ENCODE measurements at places on chromosomes 3 and 15.
A peak's percentile ranks its signal among the peaks of the same experiment; 100 is the strongest.

- no peaks in the 10 kb centered on the region for H3K27me3 ChIP-seq
- H3K4me1 ChIP-seq, result peaks cover 82% of the 10 kb centered on the region
- peaks cover 7% of the 10 kb centered on the region for H3K36me3 ChIP-seq
- peak overlapping the region; percentile 69 for H3K27ac ChIP-seq
Measured at GRCh38 chr3:46935168-46935858, 41.2 kb downstream of the CCDC12 start.

GRCh38 chr15:90028376-90028944 lies 27.3 kb downstream of the ZNF710 start:
- H3K27ac ChIP-seq, result peak overlapping the region; percentile 31
- no peak for DNase-seq
- H3K4me3 ChIP-seq, result no peak overlapping the region
- peaks cover 18% of the 10 kb centered on the region for H3K4me1 ChIP-seq
- no peaks in the 10 kb centered on the region for H3K36me3 ChIP-seq

- DNase-seq, result no peak
- no peak overlapping the region for H3K4me3 ChIP-seq
- H3K4me1 ChIP-seq, result no peaks in the 10 kb centered on the region
- no peaks in the 10 kb centered on the region for H3K36me3 ChIP-seq
- H3K27me3 ChIP-seq, result no peaks in the 10 kb centered on the region
- H3K27ac ChIP-seq, result no peak overlapping the region
Measured at GRCh38 chr3:82088749-82089148, 327.3 kb upstream of the GBE1 start.

- no peak overlapping the region for H3K27ac ChIP-seq
- H3K4me3 ChIP-seq, result no peak overlapping the region
- no peaks in the 10 kb centered on the region for H3K27me3 ChIP-seq
- DNase-seq, result no peak
- no peaks in the 10 kb centered on the region for H3K4me1 ChIP-seq
Measured at GRCh38 chr15:83275412-83275811, 9.1 kb downstream of the BNC1 start.

- no peak within 1 kb of the TSS for H3K4me3 ChIP-seq
- H3K36me3 ChIP-seq, result no peaks in the 10 kb centered on the region
- H3K4me1 ChIP-seq, result peaks cover 12% of the 10 kb centered on the region
- DNase-seq, result no peak
- H3K27me3 ChIP-seq, result no peaks in the 10 kb centered on the region
Measured at GRCh38 chr15:23687143-23687470, at the start of gene NDN. Gene NDN, minus strand, starts transcription at chr15:23687305. Its CDS starts 88 bp downstream, at chr15:23687217.

- no peaks in the 10 kb centered on the region for H3K36me3 ChIP-seq
- no peak overlapping the region for H3K27ac ChIP-seq
- H3K27me3 ChIP-seq, result no peaks in the 10 kb centered on the region
- no peak overlapping the region for H3K4me3 ChIP-seq
Measured at GRCh38 chr3:154602241-154602640, 172.3 kb upstream of the GPR149 start.

DNA sequence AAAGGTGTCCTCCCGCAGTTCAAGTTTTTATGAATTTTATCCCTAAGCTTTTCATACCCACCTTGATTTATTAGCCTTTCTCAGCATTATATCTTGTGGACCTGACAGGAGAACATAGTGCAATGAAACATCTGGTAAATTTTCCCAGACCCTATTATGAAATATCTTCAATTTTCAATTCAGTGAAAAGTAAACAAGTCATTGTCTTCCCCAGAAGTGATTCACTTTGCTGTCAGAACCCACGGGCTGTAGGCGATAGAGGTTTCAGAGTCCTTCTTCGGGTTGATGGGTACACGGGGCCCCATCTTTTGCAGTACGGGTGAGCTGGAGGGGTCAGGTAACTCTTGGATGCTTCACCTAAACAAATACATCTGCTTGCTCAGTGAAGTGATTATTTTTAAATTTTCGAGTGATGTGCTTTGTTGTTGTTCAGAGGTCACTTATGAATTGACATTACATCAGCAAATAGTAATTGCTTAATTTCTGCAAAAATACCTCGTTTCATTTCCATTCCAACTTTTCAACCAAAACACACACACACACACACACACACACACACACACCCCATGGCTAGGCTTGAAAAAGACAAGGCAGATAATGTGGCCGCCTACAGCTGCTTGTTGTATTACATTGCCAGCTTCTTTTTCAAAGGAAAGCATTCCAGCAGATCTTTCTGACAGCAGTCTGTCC lies 102.9 kb downstream of the SEMA6D start:
- H3K27me3 ChIP-seq, result no peaks in the 10 kb centered on the region
- no peak for DNase-seq
- no peaks in the 10 kb centered on the region for H3K4me1 ChIP-seq
- no peak overlapping the region for H3K4me3 ChIP-seq
- H3K27ac ChIP-seq, result no peak overlapping the region

DNA sequence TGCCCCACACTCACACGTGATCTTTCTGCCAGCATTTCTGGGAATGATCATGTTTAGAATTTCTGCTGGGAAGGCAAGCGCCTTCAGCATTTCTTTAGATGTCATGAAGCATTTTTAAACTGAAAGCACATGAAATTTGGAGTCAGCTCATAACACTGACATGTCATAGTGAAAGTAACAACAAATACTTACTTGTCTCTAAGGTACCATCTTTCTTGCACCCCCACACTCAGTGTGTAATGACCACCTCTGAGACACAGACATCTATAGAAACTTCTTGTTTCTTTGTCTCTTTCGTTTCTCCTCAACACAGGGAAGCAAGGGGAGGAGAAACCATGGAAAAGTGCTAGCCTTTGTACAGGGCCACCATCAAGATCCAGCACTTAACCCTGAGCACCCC lies 171.7 kb downstream of the RORA start:
- DNase-seq, result no peak
- no peak overlapping the region for H3K4me3 ChIP-seq
- no peaks in the 10 kb centered on the region for H3K4me1 ChIP-seq
- no peaks in the 10 kb centered on the region for H3K27me3 ChIP-seq
- no peak overlapping the region for H3K27ac ChIP-seq
- H3K36me3 ChIP-seq, result no peaks in the 10 kb centered on the region

DNA sequence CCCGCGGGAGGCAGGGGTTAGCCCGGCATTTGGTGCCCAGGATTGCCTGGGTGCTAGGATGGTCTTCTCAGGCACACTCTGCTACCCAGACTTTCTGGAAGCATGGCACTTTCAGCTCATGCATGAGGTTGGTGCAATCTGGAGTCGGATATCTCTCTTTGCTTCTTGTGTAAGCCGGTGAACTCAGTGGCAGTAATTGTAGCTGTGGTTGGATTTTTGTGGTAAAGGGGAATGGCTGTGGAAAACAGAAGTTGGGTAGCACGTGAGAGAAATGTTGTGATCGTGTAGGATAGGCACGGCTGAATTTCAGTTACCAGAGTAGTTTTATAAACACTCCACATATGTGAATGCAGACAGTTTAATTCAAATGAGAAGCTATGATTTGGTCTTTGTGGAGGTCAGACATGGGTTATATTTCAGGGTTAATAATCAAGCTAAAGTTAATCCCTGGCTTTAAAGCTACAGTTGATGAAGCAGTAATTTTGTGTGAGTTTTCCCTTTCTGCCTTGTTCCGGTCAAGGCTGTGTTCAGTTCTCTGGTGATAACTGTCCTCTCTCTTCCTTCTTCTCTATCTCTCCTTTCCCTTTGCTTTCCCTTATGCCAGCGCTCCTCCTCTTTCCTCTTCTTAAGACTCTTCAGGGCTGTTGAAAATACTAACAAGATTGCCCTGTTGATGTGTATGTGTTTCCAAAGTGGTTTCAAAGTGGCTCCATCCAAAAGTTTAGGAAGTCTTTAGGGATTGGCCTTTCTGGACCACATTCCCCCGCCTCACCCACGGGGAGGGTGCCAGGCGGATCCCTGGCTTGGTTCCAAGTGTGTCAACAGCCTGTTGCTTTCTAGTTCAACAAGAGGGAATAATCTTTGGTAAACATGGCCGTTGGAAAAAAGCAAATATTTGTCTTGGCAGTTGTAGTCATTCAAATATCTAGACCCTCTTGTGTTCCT lies 404.6 kb upstream of the C2CD4B start:
- H3K4me3 ChIP-seq, result no peak overlapping the region
- H3K36me3 ChIP-seq, result no peaks in the 10 kb centered on the region
- H3K27me3 ChIP-seq, result no peaks in the 10 kb centered on the region
- DNase-seq, result peak; percentile 60

GRCh38 chr3:158093526-158093925 lies 12.7 kb downstream of the SHOX2 start:
- H3K27me3 ChIP-seq, result no peaks in the 10 kb centered on the region
- H3K36me3 ChIP-seq, result no peaks in the 10 kb centered on the region
- H3K4me3 ChIP-seq, result no peak overlapping the region
- H3K4me1 ChIP-seq, result no peaks in the 10 kb centered on the region
- no peak for DNase-seq
- H3K27ac ChIP-seq, result no peak overlapping the region

DNA sequence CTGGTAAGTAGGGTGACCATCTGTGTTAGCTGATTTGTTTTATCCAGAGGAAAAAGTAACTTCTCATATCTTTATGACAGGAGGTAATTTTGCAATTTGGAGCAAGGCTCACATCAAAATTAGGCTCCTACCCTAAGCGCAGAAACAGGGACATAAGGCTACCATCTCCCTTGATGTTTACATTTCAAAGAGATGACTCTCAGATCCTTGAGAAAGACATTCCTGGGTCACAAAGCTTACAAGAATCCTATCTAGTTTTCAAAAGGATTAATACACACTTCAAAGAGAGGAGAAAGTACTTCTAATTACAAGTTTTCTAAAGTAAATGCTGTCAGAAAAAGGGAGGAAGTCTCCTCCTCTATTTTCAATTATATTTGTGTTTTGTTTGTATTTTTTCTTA lies 7.0 kb downstream of the ZPLD1 start:
- DNase-seq, result no peak
- H3K4me1 ChIP-seq, result no peaks in the 10 kb centered on the region
- no peak overlapping the region for H3K4me3 ChIP-seq

GRCh38 chr15:40460404-40460803 lies 10.4 kb upstream of the CHST14 start:
- no peaks in the 10 kb centered on the region for H3K27me3 ChIP-seq
- H3K4me3 ChIP-seq, result no peak overlapping the region
- no peak overlapping the region for H3K27ac ChIP-seq

DNA sequence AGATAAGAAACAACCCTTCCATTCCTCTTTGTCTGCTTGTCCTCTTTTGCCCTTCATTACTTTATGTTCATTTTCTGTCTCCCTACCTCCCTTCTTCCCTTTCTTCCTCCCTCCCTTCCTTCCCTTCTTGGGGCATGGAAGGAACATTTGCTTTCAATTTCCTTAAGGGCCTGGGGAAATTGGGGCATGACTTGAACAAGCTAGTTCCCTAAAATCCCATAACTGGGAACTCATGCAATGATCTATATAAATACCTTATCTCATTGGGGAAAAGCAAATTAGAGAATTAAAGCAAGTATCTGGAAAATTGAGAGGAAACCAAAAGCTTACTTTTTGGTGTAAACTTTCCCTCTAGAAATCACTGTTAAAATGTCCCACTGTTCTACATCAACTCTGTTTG lies 35.7 kb downstream of the BOC start:
- H3K27me3 ChIP-seq, result no peaks in the 10 kb centered on the region
- DNase-seq, result no peak
- no peaks in the 10 kb centered on the region for H3K4me1 ChIP-seq
- H3K36me3 ChIP-seq, result no peaks in the 10 kb centered on the region

DNA sequence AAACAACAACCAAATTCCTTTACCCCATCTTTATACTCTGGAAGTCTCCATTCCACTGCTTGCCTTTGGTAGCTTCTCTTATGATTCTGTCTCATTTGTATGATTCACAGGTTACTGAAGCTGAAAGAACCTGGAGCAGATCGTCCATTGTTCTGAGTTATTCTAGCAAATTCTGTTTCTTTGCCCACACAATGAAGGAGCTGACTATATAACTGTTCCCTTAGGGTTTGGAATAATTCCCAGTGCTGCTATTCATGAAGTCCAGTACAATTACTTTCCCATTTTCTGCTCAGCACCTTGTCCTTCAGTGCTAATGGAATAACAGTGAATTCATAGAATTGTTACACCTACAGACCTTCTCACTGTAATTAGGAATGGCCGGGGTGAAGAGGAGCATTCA lies 167.8 kb downstream of the CHST2 start:
- H3K27ac ChIP-seq, result no peak overlapping the region
- no peaks in the 10 kb centered on the region for H3K36me3 ChIP-seq
- H3K27me3 ChIP-seq, result no peaks in the 10 kb centered on the region
- no peak for DNase-seq
- no peaks in the 10 kb centered on the region for H3K4me1 ChIP-seq
- no peak overlapping the region for H3K4me3 ChIP-seq

GRCh38 chr3:129197321-129197720 lies 13.6 kb upstream of the CNBP start:
- no peak for DNase-seq
- H3K4me3 ChIP-seq, result no peak overlapping the region
- H3K36me3 ChIP-seq, result no peaks in the 10 kb centered on the region
- no peaks in the 10 kb centered on the region for H3K4me1 ChIP-seq
- no peaks in the 10 kb centered on the region for H3K27me3 ChIP-seq
- no peak overlapping the region for H3K27ac ChIP-seq

- peaks cover 2% of the 10 kb centered on the region for H3K27me3 ChIP-seq
- H3K27ac ChIP-seq, result no peak overlapping the region
- no peaks in the 10 kb centered on the region for H3K36me3 ChIP-seq
- H3K4me3 ChIP-seq, result no peak overlapping the region
Measured at GRCh38 chr3:99639579-99639978, 1.2 kb downstream of the COL8A1 start.

DNA sequence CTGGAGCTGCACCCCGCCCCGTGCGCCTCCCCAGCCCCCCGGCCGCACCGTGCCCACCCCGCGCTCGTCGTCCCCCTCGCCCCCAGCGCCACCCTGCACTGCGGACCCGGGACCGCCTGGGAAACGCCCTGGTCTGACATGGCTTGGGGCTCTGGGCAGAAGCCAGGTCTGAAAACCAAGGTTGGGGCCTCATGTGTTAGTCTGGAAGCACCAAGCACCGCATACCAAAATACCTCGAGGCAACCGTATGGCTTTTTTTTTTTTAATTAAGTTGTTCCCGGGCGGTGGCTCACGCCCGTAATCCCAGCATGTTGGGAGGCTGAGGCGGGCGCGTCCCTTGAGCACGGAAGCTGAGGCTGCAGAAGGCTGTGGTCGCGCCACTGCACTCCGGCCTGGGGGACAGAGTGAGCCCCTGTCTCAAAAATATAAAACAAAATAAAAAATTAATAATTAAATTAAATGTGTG lies 91.5 kb upstream of the CHD2 start:
- H3K36me3 ChIP-seq, result no peaks in the 10 kb centered on the region
- H3K4me1 ChIP-seq, result peaks cover 27% of the 10 kb centered on the region
- no peaks in the 10 kb centered on the region for H3K27me3 ChIP-seq
- peak overlapping the region; percentile 96 for H3K27ac ChIP-seq

GRCh38 chr3:16390581-16390980 lies 122.9 kb downstream of the RFTN1 start:
- H3K4me3 ChIP-seq, result no peak overlapping the region
- H3K27ac ChIP-seq, result no peak overlapping the region
- no peak for DNase-seq
- no peaks in the 10 kb centered on the region for H3K4me1 ChIP-seq

- H3K36me3 ChIP-seq, result no peaks in the 10 kb centered on the region
- H3K4me3 ChIP-seq, result no peak overlapping the region
- DNase-seq, result no peak
- H3K27me3 ChIP-seq, result no peaks in the 10 kb centered on the region
Measured at GRCh38 chr3:121295452-121295851, 250.3 kb downstream of the POLQ start.

Data from Caco-2 (cell line).